ENCODE measurements at places on chromosomes 5 and 9.

GRCh38 chr9:83280790-83281189 lies 217.8 kb upstream of the RASEF start:
- DNase-seq: no peak

- no peak for DNase-seq
These were observed 1.9 kb downstream of the CDH18 start for GRCh38 chr5:19986031-19986619.

GRCh38 chr5:1865948-1866347 lies 16.8 kb downstream of the IRX4 start:
- DNase-seq: no peak

- no peak for DNase-seq
These were observed 339.4 kb downstream of the PRELID2 start for GRCh38 chr5:145495741-145496140.

GRCh38 chr5:93359296-93359959 lies 221.6 kb downstream of the NR2F1-AS1 start:
- DNase-seq: no peak

DNA sequence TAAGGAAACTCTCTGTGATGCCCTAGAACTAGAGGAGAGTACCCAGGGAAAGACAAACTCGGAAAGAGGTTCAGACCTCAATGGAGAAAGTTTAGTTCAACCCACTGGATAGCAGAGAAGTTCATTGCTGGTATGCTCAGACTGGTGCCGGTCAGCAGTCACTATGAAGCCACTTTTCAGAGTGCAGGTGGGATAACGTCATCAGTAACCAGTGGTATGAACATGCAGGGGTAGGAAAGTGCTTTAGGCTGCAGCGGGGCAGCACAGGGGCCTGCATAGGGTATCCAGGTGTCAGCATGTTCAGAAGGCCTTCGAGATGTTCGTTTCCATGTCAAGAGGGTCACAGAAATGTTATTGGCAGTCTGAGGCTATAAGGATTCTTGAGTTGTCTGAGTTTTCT lies 20.8 kb upstream of the ANKRD55 start:
- no peak for DNase-seq

GRCh38 chr5:129803403-129803802 lies 55.5 kb downstream of the MINAR2 start:
- no peak for DNase-seq

Measured in T-helper 1 cell (primary cell).